ENCODE measurements at places on chromosomes 1 and 21.

GRCh38 chr1:96544831-96545221, 176.8 kb upstream of the PTBP2 start:
- no peak for DNase-seq

GRCh38 chr21:34642211-34643075, 26.4 kb upstream of the CLIC6 start:
- no peak for DNase-seq

DNA sequence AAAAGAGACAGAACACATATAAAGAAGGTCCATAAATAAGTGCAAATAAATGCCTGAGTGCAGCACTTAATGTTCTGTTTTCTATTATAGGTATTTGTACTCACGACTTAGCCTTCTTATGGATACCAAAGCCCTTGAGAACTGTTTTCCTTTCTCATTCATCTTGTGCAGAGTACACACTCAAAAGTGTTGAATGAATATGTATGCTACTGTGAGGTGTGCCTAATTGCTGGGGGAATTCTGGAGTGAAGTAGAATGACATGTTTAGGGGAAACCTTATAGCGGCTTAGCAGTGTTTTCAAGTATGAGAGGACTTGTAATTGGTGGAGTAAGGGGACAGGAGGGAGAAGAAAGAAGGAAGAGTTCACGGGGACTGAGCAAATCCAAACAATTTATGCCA, 157.6 kb downstream of the CACNA1E start:
- DNase-seq: no peak

GRCh38 chr1:36372617-36373016, 13.1 kb downstream of the STK40 start:
- DNase-seq: no peak

DNA sequence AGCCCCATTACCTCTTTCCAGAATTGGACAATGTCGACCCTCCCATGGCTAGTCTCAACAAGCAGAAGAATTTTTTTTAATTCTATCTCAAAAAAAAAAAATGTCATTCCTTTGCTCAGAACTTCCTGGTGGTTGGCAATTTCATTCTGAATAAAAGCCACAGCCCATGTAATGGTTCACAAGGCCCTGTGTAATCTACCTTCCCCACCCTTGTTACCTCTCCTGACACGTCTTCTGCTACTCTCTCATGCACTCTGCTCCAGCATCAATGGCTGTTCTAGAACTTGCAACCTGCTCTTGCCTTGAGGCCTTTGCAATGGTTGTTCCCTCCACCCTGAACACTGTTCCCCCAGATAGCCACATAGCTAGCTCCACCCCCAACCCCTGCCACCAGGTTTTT, 25.4 kb downstream of the NUAK2 start:
- no peak for DNase-seq

DNA sequence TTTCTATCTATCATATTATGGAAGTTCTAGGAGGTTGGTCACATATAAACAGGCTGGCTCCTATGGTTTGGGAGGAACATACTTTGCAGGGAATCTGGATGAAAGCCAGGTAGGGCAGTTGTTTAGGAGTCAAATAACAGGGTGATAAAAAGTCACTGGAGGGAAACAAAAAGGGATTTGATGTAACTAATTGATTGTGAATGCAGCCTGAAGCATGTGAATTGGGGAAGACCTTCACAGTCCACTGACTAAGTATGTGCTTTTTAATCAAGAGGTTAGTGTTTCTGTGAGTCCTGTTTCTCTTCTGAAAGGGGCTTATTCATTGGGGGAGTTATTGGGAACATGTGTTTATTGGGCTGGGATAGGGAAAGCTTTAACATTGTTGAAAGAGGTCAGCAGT, 41.3 kb downstream of the HMCN1 start:
- no peak for DNase-seq

GRCh38 chr1:226634611-226635246, 86.2 kb downstream of the STUM start:
- DNase-seq: no peak

DNA sequence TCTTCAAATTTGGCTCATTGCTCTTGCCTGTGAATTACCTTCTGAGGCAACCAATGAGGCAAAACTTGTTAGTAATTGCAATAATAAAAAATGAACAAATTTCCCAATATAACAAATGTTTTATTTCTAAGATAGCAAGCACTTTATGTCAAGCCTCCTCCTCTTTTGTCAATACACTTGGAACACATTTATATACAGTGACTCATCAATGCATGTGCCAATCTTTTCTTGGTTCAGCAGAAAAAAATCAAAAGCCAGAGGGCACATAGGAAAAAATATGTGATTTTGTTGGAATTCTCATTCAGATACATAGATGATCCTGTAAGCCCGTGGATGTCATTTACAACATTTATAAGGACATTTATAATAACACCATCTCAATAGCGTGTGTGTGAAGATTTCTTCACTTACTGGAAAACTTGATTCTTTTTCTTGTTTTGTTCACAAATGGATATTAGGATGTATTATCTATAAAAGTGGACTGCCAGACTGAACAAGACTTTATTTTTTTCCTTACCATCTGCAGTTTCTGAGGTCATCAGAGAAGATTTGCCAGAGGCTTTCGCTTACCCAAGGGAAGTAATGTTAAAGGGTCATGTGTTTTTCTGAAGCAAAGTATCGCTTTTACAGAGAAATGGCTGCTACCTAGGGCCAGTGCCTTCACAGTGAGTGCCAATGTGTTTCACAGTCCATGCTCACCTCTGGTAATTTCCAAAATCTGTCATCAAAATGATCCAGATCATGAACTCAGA, 645.7 kb upstream of the PTBP2 start:
- DNase-seq: no peak

DNA sequence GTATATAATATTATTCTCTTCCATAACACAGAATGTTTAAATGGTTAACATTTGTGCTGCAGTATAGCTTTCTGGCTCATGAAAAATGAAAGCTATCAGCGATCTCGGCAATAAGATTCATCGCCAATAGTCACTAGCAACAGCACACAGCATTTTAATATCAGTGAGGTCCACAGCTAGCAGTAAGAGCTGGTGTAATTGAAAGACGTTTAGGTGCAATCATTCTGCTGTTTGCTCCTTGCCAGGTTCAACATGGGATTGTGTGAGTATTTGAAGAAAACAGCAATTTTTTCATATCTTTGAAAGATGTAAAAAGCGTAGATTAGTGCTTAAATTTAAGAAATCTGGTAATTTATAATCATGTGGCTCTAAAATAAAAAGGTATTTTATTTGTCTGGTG, 20.1 kb downstream of the PRKACB start:
- DNase-seq: no peak

DNA sequence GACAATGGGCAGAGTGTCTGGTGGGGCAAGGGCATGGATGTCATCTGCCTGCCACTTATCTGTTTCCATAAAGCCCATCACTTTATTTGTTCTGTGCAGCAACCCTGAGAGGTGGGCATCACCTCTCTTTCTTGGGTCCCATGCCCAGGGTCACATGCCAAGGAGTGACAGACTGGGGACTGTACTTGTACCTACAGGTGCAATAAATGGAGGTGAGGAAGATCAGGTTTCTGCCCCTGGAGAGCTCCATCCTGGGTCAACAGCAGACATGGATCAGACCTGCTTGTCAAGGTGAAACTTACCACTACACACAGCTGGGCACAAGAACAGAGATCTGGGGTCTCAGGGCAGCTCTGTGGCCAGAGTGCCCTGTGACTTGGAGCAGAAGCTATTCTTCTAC, 18.4 kb upstream of the PRDM16 start:
- no peak for DNase-seq

- DNase-seq: no peak
These were observed 78.4 kb downstream of the BRINP3 start for GRCh38 chr1:190399233-190399632.

GRCh38 chr21:39094087-39094780, 89.0 kb downstream of the PSMG1 start:
- DNase-seq: no peak

- no peak for DNase-seq
These were observed 71.5 kb downstream of the UMODL1 start for GRCh38 chr21:42142627-42143026.

GRCh38 chr21:36509973-36510664, 30.2 kb upstream of the CLDN14 start:
- DNase-seq: no peak

- no peak for DNase-seq
These were observed 70.8 kb downstream of the PRDM2 start for GRCh38 chr1:13770743-13771142.

DNA sequence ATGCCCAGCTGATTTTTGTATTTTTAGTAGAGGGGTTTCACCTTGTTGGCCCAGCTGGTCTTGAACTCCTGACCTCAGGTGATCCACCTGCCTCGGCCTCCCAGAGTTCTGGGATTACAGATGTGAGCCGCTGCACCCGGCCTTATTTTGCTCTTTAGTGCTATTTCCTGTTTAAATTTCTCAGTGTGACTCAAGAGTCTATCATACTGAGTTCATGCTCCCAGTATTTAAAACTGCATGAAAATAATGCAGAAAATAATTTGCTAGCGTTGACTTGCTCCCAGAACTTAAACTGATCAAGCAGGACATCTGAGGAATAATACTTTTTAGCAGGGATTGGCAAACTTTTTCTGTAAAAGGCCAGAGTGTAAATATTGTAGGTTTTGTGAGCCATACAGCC, 86.4 kb upstream of the C1orf21 start:
- no peak for DNase-seq

- DNase-seq: no peak
These were observed at the start of gene HORMAD1 for GRCh38 chr1:150720703-150721102. TSS of gene HORMAD1 (minus strand) at chr1:150720895. CDS start at chr1:150719505, 1,390 bp downstream.

DNA sequence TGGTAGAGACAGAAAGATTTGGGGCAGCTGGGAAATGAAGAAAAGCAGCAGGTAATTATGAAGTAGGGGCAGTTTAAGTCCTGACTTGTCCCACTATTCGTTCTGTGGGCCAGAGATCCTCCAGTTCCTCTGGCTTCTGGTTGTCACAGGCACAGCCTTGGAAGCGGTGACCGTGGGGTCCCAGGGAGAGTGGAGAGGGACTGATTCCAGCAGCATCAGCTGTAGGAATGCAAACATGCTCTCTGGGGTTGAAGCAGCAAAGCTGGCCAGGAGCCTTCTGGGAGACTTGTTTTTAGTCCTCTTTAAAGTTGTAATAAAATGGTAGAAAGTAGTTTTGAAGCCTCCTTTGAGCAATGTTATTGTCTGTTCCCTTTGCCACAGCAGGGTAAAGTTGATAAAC, 488.0 kb downstream of the LMO4 start:
- DNase-seq: no peak

DNA sequence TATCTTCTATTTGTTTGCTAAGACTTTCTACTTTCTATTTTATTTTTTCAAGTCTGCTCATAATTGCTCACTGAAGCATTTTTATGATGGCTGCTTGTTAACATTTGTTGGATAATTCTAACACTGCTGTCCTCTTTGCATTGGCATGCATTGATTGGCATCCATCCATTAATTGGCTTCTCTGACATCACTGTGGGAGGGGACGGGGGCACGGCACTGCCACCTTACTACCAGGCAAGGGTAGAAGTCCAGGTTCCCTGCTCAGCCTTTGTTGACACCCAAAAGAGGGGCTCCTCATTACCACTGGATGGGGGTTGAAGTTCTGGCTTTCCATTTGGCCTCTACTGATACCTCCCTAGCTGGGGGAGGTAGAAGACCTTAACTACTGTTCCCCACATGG, 11.5 kb upstream of the ABCG1 start:
- DNase-seq: no peak

- DNase-seq: no peak
These were observed 78.5 kb downstream of the SLC35F3 start for GRCh38 chr1:233982827-233983518.

- DNase-seq: no peak
These were observed at the start of gene UAP1 for GRCh38 chr1:162561616-162562469. TSS of gene UAP1 (plus strand) at chr1:162561722. CDS start at chr1:162566069, 4,347 bp downstream.

DNA sequence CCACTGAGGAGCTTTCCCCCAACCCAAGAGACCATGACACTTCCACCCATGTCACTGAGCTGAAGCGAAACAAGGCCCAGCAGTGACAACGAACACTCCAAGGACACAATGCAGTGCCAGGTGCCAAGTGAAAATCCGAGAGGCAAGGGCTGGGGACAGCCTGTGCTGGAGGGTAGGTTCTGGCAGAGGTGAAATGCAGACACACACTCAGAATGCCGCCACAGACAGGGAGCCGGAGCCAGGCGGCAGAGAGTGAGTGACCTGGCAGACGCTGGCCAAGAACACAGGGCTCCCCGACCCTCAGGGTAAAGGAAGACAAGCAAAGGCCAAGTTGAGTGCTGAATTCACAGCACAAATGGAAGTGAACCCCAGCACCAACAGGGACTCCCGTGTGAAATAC, 78.9 kb downstream of the CD46 start:
- no peak for DNase-seq

GRCh38 chr1:185008838-185009237, 34.5 kb upstream of the NIBAN1 start:
- DNase-seq: no peak

GRCh38 chr21:45542667-45543370, 579 bp upstream of the SLC19A1 start:
- peak; percentile 23 for DNase-seq

GRCh38 chr21:41164052-41164451, 3.9 kb upstream of the BACE2 start:
- DNase-seq: no peak

- no peak for DNase-seq
These were observed 24.2 kb downstream of the MAPKAPK2 start for GRCh38 chr1:206708882-206709281.

- no peak for DNase-seq
These were observed 47.6 kb downstream of the PKN2 start for GRCh38 chr1:88731475-88732269.

DNA sequence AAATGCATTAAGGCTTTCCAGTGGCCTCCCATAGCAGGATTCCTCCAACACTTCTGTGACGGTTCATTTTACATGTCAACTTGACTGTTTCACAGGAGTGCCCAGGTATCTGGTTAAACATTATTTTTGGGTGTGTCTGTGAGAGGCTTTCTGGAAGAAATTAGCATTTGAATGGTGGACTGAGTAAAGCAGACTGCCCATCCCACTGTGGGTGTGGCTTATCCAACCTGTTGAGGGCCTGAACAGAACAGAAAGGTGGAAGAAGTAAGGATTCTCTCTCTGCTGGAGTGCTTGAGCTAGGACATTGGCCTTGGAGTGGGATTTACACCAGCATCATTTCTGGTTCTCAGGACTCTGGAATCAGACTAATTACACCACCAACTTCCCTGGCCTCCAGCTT, 85.6 kb downstream of the RGS7 start:
- DNase-seq: no peak

GRCh38 chr1:160401487-160401805, 1.1 kb downstream of the VANGL2 start:
- no peak for DNase-seq

GRCh38 chr1:46533179-46533864, 18.1 kb downstream of the KNCN start:
- peak; percentile 31 for DNase-seq

DNA sequence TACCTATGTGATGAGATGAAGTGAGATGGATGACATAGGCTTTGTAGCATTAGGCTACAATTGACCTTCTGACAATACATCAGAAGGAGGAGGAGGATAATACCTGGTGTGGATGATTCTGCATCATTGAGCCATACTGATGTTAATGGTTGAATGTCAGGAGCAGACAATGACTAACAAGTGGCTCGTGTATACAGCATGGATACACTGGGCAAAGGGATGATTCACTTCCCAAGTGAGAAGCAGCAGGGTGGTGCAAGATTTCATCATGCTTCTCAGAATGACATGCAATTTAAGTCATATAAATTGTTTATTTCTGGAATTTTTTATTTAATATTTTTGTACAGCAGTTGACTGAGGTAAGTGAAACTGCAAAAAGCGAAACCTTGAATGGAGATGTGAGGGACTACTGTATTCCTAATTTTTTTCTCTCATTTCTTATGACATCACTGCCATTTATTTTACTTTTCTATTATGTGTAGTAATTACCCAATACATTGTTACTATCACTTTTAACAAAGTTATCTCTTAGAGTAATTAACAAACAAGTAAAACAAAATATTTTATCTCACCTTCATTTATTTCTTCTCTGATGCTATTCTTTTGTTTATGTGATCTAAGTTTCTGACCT, 34.4 kb upstream of the COP1 start:
- no peak for DNase-seq

Data from T-cell (primary cell).